ENCODE measurements at places on chromosomes 1 and 21.

DNA sequence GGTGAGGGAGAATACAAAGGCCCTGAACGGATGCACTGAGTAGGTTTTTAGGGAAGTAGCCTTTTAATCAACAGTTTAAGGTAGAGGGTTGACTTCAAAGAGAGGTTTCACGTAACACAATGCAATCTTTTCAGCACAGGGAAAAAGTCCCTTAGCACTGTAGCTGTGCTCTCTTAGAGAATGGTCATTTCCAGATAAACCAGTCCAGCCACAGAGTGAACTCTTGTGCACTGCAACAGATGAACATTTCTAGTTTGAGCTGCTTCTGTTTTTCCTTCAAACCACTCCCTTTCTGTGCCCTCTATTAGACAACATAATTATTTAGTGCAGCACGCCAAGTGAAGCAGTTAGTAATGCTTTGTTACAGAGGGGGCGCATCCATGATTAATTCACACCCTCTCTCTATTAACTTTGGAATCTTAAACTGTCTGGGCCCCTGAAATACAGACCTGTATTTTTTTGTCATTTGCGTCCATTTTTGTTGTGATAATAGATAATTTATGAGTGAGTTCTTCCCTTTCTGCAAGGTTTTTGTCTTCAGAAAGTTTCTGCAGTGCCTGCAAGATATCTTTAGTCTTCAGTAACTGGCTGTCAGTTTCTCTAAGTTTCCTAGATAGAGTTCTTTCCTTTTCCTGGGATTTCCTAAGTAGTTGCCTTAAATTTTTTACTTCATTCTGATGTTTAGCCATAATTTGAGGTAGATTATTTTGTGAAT is 22.9 kb downstream of the LCA5L start:
- DNase-seq: no peak

DNA sequence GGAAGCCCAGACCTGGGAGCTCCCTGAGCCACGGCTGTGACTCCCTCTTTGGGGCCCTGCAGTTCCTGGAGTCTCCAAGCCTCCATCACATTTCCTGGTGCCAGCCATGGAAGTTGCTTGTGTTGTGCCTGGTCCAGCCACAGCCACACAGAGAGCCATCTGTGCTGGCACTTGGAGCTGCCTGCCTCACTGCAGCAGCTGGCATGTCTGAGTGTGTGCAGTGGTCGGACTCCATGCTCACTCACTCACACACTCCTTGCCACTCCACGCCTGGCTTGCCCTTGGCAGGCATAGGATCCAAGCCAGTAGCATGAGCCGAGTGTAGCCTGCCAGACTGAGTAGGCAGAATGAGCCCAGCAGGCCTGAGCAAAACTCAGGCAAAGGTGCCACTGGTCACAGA is 516.3 kb upstream of the BEND5 start:
- no peak for DNase-seq

- DNase-seq: no peak
Observed at GRCh38 chr1:156104065-156104810, 10.3 kb upstream of the LMNA start.

DNA sequence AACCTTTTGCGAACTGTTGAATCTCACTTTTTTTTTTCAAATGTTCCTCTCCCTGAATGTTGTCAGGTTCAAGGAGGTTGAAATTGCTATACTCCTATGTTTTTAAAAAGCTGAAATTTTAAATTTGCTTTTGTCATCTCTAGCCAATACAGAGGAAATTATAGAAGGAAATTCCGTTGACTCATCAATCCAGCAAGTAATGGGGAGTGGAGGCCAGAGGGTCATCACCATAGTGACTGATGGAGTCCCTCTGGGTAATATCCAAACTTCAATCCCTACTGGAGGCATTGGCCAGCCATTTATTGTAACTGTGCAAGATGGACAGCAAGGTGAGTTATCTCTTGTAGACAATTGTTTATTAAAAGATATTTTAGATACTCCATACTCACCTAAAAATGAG is 36.3 kb downstream of the GABPB2 start:
- DNase-seq: no peak

- no peak for DNase-seq
Observed at GRCh38 chr1:5570931-5571330, 421.3 kb downstream of the NPHP4 start.

DNA sequence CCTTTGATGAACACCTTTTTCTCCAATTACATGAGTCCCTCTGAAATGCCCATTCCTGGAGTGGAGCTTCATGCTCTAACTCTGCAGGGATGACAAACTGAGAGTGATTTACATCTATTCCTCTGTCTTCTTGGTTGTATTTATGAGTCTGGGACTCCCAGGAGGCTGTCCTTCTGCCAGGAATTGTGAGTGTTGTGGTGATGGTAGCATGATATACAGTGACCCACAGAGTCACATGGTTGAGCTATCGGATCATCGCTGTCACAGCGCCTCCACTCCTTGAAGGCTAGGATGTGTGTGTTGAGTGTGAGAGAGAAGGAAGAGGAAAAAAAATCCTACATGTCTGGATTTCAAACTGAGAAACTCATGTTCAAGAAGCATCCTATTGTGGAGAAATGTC is 163.4 kb upstream of the CACNA1E start:
- DNase-seq: no peak

DNA sequence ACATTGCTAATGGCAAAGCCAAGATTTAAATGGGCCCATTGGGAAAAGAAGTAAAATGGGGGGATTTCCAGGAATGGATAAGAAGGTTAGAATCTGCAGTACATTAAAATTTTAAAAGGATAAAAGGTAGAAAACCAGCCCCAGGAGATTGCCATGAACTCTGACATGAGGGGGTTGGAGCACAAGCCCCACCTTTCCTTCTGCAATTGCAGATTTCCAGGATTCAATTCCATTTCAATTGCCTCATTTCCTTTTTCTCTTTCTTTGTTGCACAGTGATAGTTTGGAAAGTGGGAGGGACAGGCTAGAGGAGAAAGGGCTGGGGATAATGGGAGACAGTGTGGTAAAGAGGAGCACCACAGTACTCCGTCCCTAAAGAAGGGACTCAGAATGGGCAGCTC is 238.5 kb upstream of the RAB4A start:
- no peak for DNase-seq

DNA sequence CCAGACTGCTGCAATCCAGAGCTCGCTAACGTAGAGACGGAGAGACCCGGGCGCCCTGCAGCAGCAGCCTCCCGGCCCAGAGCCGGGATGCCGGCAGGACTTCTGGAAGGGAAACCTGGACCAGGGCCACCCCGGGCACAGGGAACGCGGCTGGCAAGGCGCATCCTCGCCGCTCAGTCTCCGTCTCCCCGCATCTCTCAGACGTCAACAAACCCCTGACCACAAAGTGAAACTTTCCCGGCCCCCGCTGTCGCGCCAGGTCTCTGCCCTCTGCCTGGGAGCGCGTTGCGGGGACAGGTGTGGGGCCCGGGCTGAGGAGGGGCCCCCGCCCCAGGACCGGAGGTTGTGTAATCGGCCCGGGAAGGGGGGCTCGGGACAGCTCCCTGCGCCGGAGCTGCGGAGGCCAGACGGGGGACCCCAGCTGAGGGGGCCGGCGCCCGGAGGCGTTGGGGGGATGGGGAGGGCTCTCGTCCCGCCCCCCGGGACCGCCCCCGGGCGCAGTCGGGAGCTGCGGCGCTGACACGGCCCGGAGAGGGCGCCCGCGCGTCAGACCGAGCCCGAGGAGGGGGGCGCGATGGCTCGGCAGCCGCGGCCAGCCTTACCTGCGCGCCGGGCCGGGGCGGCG is 116.6 kb upstream of the HIVEP3 start:
- no peak for DNase-seq

GRCh38 chr1:30908696-30909364 is at the start of gene SDC3:
Gene SDC3, minus strand, starts transcription at chr1:30908758. Its CDS starts 172 bp downstream, at chr1:30908586.
- no peak for DNase-seq

All from AG04450 (cell line).